Smooth muscle cell of bladder (primary cell): ENCODE measurements at places on chromosomes 7 and 10. TPM values are rescaled to one million over a fixed set of nuclear protein-coding genes. Genes with fewer than 3 reads are reported as not detected.

Gene GPR85
- 3.1 and 3.3 TPM in 2 replicates for total RNA-seq

Gene NRP1
- total RNA-seq, result 125 and 177 TPM in 2 replicates

Gene TIMM23B
- 14.4 and 17.4 TPM in 2 replicates for total RNA-seq

Gene CYP3A5
- 0.28 and 0.37 TPM in 2 replicates for total RNA-seq

Gene CRHR2
- total RNA-seq, result not detected in 2 replicates

Gene NKX2-3
- total RNA-seq, result not detected in 2 replicates

Gene RPA3
- total RNA-seq, result 16.4 and 21.9 TPM in 2 replicates

Gene ASB15
- not detected in 2 replicates for total RNA-seq

Gene C7orf33
- total RNA-seq, result not detected in 2 replicates

Gene CCM2
- 34.7 and 44.6 TPM in 2 replicates for total RNA-seq

Gene CYP3A4
- total RNA-seq, result not detected in 2 replicates

Gene ANK3
- total RNA-seq, result 3.3 and 5.4 TPM in 2 replicates

Gene SOSTDC1
- not detected in 2 replicates for total RNA-seq

Gene PTPRZ1
- total RNA-seq, result not detected in 2 replicates

Gene PRRT4
- total RNA-seq, result 0.18 TPM in 1 of 2 replicates, not detected in the other

Gene LRGUK
- total RNA-seq, result 0.14 and 0.18 TPM in 2 replicates

Gene OGDHL
- total RNA-seq, result 0.14 and 0.46 TPM in 2 replicates

Gene A1CF
- total RNA-seq, result not detected in 2 replicates

Gene GBX1
- not detected in 2 replicates for total RNA-seq

Gene OR9A2
- total RNA-seq, result not detected in 2 replicates

Gene VSTM2A
- not detected in 2 replicates for total RNA-seq

Gene MACROH2A2
- 5.8 and 9.2 TPM in 2 replicates for total RNA-seq

Gene IL15RA
- 4.4 and 12.2 TPM in 2 replicates for total RNA-seq

Gene MRC1
- total RNA-seq, result under 0.01 TPM in 2 replicates

Gene FAM107B
- 16.2 and 16.8 TPM in 2 replicates for total RNA-seq

Gene TFEC
- total RNA-seq, result under 0.01 TPM in 2 replicates

Gene TMEM196
- not detected in 2 replicates for total RNA-seq

Gene RALA
- 28.3 and 33.9 TPM in 2 replicates for total RNA-seq

Gene MAGI2
- 8.2 and 8.5 TPM in 2 replicates for total RNA-seq

Gene PRPS1L1
- 0.09 TPM in 1 of 2 replicates, not detected in the other for total RNA-seq

Gene ZNF37A
- 9.5 and 11.0 TPM in 2 replicates for total RNA-seq

Gene FAM25A
- not detected in 2 replicates for total RNA-seq

Gene SLC29A4
- total RNA-seq, result 3.8 and 5.7 TPM in 2 replicates

Gene SSC4D
- 0.28 and 0.55 TPM in 2 replicates for total RNA-seq

Gene AGAP5
- total RNA-seq, result 2.6 and 4.0 TPM in 2 replicates

Gene MRLN
- not detected in 2 replicates for total RNA-seq

Gene CFAP46
- 0.37 and 1.1 TPM in 2 replicates for total RNA-seq
